Activated T-cell treated with anti-CD3 and anti-CD28 coated beads, Interleukin-2, amount 50 U/mL, for 72 hours (primary cell): ENCODE measurements at places on chromosomes 3 and 15.
A peak's percentile ranks its signal among the peaks of the same experiment; 100 is the strongest.

DNA sequence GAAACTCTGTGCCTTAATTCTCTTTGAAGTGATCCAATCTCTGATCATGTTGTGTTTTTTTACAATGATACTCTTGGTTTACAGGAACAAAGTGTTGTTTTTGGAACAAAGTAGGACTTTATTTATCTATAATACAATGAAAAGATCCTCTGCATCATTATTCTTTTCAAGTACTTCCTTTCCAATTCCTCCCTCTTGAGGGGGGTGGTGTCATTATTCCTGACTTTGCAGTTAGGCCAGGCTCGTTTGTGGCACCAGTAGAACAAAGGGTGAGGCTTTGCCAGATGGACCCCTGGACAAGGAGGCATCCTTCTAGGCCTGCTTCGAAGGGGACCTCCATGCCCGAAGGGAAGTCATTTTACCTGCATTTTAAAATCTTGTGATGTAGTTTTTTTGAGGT lies 41.7 kb upstream of the ZBTB38 start:
- no peak overlapping the region for H3K4me3 ChIP-seq
- no peak for DNase-seq
- no peaks in the 10 kb centered on the region for H3K27me3 ChIP-seq
- peaks cover 2% of the 10 kb centered on the region for H3K36me3 ChIP-seq

GRCh38 chr15:63560741-63561448 lies 36.3 kb upstream of the FBXL22 start:
- no peaks in the 10 kb centered on the region for H3K27me3 ChIP-seq
- peaks cover 48% of the 10 kb centered on the region for H3K4me1 ChIP-seq
- peaks cover 38% of the 10 kb centered on the region for H3K36me3 ChIP-seq
- peak overlapping the region; percentile 35 for H3K4me3 ChIP-seq
- peak; percentile 39 for DNase-seq

GRCh38 chr3:131728898-131729642 lies 226.3 kb upstream of the MRPL3 start:
- H3K27ac ChIP-seq, result peak overlapping the region; percentile 26
- H3K27me3 ChIP-seq, result peaks cover 50% of the 10 kb centered on the region
- no peak for DNase-seq
- peak overlapping the region; percentile 20 for H3K4me3 ChIP-seq
- peaks cover 25% of the 10 kb centered on the region for H3K4me1 ChIP-seq
- no peaks in the 10 kb centered on the region for H3K36me3 ChIP-seq

DNA sequence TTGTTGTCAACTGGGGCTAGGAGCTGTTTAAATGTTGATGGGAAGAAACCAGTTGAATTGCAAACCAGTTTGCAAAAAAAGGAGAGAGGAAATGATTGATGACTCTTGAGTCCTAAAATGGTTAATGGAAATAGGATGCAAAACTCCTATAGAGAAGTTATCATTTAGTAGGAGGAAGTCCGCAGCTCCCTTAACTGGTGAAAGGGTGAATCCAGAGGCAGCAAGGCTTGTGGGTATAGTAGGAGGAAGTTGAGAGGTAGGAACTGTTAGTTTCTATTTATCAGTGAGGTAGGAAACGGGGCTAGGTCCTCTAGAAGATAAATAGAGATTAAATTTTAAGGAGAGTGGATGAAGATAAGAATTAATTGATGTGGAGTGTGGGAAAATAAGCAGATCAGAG lies 15.4 kb downstream of the IREB2 start:
- H3K4me1 ChIP-seq, result peaks cover 66% of the 10 kb centered on the region
- H3K4me3 ChIP-seq, result peak overlapping the region; percentile 4
- H3K27ac ChIP-seq, result peak overlapping the region; percentile 93
- H3K27me3 ChIP-seq, result no peaks in the 10 kb centered on the region
- DNase-seq, result no peak

- no peak overlapping the region for H3K27ac ChIP-seq
- H3K4me1 ChIP-seq, result peaks cover 4% of the 10 kb centered on the region
- H3K27me3 ChIP-seq, result peaks cover 59% of the 10 kb centered on the region
- DNase-seq, result no peak
Observed at GRCh38 chr3:46895761-46896160, 18.2 kb downstream of the PTH1R start.

DNA sequence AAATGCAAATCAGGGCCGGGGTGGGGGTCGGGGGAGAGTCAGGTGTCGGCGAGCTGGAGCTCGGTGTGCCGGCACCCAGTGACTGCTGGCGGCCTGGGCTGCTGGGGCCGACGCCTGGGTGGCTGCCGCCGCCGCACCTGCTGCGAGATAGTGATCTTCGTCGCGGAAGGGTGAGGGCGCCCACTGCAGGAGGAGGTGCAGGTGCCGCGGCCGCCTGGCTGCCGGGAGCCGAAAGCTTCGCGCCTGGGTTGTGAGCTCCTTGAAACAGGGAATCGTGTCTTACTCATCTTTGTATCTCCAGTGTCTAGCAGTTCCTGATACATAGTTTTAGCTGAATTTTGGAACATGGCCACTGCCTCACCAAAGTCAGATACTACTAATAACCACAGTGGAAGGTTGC lies 64.0 kb upstream of the CPOX start:
- peak overlapping the region; percentile 26 for H3K4me3 ChIP-seq
- H3K4me1 ChIP-seq, result peaks cover 4% of the 10 kb centered on the region
